Activated naive CD4-positive, alpha-beta T cell treated with anti-CD3 and anti-CD28 coated beads, Interleukin-2, amount 50 U/mL, for 72 hours (primary cell): ENCODE measurements at places on chromosomes 4 and X.

DNA sequence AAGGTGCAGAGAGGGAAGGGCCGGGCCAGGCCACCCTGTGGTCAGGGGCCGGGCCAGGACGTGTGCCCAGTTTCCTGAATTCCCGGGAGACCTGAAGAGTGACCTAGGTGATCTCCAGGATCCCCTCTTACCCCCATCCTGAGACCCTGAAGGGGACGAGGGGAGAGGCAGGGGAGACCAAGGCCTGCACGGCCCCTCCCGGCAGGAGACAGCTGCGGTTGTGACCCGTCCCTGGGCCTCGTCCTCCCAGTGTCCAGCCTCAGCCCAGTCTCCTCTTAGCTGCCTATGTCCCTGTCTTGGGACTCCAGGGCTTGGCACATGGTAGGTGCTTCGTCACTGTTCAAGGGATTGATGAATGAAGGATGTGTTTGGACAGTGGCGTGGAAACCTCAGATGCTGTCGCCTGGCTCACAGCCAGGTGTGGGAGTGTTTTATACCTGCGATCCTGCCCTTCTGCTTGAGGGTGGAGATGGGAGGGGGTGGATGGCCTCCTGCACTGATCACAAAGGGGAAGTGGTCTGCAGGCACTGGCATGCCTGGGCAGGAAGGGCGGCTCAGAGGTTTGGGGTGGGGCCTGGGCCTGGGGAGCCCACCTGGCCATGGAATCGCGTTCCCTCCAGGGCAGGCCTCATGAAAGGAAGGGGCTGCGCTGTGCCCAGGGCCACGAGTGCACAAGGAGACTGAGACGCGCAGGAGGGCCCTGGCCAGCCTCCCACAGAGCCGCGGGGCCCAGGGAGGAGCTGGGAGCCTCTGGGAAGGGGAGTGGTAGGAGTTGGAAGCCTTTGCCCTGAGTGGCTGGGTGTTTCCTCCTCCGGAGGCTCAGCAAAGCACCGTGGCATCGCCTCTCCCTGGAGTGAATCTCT, 6.9 kb downstream of the SH3TC1 start:
- DNase-seq: no peak

DNA sequence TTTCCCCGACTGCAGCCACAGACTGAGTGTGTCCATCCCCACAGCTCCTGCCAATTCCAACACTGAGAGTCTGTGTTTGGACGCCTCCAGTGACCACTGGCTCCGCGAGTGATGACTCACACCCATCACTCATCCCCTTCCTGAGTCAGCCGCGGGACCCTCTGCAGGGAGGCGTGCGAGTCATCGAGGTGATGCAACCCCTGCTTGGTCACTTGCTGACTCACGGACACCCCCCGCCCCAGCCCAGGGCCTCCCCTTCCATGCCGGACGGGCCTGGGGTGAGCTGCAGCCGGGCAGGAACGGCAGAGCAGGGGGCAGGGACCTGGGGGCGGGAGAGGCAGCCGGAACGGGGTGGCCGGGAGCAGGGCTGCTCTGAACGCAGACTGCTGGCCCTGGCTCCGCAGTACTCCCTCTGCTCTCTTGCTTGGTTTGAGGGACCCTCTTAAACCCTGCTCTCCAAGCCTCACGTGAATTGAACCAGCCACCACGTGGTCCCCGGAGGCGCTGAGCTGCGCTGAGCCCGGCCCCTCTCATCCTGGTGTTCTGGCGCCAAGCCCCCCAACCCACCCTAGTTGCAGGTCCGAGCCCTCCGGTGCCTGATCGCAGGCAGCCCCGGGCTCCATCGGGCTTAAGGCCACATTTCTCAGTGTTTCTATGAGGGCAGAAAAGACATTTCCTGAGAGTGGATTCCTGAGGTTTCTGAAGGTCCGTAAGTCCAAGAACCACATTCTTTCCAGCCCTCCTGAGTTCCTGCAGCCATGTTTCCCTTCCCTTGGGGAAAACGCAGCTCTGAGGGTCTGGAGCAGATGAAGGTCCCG, 32.4 kb downstream of the FGFRL1 start:
- no peak for DNase-seq

DNA sequence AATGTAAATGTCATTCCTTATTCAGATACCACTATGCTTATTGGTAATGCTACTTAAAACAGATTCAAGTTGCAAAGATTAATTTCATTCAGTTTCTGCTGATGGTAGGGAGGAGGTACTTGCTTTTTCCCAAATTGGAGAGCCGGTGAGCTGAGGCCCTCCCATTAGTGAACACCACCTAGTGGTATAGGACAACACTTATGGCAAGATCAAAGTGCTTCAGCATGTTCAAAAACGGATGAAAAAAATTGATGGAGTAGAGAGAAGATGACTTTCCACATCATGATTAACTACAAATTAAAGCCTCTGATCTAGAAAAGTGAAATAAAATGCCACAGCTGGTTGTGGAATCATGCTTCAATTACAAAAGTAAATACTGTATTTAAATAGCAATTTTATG, 112.9 kb downstream of the MBNL3 start:
- DNase-seq: no peak

- DNase-seq: no peak
These were observed 49.6 kb downstream of the CASP3 start for GRCh38 chr4:184599492-184600135.
